Right atrium auricular region (tissue), 2 donors: ENCODE measurements at places on chromosomes 12 and 14. TPM values are rescaled to one million over a fixed set of nuclear protein-coding genes. Genes with fewer than 3 reads are reported as not detected.

DNA sequence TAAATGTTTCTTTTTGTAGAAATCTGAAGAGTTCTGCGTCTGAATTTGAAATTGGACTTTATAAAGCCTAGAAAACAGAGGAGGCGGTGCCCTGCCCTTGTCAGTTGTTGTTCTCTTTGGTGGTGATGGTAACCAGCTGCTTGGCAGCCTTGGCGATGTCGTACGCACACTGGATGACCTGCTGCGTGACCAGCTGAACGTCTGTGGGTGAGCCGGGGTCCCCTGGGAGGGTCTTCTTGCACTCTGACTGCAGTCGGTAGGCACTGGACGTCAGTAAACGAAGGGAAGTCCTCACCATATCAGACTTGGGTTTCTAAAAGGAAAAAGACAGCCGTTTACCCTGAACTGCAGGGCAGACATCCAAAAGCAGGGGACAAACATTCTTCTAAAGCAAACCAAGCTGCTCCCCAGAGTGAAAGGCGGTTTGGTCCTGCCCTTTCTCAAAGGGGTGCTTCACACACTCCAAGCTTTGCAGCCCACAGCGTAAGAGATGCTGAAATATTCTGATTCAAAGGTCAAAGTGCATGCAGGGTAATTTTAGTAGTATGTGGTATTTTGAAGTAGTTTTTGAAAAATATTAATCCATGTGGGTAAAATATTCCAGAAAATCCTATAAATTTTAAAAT is 32.9 kb downstream of the TCHP start:
- DNase-seq, result peak; percentile 88

DNA sequence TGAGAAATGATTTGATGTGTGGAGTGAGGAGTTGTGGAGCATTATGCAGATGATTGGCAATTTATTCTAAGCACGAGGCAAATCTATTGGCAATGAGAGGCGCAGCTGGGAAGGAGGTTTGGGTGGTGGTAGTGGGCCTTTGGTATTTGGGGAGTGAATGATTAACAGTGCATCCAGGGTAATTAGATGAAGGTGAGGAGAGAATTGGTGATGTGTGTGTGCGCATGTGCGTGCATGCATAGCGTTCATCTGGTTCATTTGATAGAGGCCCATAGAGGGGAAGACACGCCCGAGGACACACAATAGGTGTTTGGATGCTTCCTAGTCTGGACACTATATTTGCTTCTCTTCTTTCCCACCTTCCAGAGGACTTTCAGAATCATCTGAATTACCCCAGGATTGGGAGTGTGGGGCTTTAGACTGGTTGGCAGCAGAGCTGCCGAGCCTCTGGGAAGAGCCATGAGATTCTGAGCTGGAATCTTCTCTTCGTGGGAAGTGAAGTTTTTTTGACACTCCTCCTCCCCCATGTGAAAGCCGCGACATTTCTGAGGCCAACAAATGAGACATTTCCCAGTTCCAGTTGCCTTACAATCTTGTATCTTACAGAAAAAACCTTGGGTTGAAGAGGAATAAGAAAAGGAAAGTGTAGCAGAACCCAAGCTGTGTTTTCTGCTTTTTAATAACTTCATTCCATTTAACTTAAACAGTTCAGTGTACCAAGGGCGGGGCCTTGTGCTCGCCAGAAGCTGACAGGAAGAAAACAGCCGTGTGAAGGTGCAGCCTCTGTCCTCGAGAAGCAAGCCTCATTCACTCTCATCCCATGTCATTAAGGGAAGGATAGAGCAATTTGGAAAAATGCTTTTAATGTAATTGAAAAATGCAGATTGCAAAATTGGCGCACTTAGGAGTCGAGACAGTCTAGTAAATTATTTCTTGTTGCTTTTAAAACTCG is 65.2 kb downstream of the SLC25A47 start:
- no peak for DNase-seq

DNA sequence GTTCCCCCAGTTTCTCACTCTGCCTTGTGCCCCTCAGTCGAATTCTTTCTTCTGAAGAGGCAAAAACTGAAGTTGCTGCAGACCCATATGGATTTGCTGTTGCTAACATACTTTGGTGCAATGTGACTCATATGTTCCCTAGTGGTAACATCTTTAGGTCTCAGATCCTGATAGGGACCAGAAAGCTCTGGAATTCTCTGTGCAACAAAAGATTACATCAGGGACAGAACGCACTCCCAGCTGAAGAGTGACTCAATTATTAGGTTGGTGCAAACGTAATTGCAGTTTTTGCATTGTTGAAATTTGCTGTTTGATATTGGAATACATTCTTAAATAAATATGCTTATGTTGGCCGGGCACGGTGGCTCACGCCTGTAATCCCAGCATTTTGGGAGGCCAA is 8.2 kb upstream of the DHRS2 start:
- no peak for DNase-seq

DNA sequence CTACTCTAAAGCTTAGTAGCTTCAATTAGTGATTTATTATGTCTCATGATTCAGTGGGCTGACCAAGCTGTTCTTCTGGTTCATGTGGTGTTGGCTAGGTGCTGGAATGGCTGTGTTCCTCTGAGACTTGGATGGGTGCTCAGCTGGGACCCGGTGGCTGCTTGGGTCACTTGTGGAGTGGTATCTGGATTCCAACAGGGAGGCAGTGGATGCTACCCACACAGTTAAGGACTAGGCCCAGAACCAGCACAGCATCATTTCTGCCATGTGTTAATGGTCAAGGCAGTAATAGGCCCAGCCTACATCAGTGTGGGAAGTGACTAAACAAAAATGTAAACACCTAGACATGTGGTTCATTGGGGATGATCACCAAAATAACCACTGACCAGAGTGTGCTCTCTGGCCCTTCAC is 72.2 kb downstream of the FGD4 start:
- no peak for DNase-seq

DNA sequence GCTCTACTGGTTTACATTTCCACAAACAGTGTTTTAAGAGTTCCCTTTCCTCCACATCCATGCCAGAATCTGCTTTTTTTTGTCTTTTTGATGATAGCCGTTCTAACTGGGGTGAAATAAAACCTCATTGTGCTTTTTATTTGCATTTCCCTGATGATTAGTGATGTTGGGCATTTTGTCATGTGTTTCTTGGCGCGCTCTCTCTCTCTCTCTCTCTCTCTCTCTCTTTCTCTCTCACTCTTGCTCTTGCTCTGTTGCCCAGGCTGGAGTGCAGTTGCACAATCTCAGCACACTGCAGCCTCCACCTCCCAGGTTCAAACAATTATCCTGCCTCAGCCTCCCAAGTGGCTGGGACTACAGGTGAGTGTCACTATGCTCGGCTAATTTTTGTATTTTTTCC is 9.6 kb upstream of the MIS18BP1 start:
- no peak for DNase-seq

- DNase-seq, result no peak
Observed at GRCh38 chr12:25054076-25054782, 105.3 kb upstream of the BCAT1 start.

DNA sequence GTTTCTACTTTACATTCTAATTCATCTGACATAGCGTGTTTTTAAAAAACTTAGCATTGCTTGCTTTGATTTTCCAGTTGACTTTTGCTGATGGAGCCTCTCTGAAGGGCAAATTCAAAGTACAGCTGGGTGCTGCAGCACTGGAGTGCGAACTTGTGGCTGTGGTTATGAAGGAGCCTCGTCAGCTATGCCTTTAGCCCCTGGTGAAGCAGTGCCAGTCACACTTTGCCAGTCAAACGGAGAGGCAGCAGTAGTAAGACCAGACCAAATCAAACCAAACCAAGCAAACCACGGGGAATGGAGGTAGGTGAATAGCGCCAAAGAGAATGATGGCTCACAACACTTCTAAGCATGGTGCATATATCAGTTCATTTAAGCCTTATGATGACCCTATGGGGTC is 15.1 kb upstream of the SLC38A2 start:
- DNase-seq, result no peak

Gene CLEC14A
- total RNA-seq, result 44.6 TPM

DNA sequence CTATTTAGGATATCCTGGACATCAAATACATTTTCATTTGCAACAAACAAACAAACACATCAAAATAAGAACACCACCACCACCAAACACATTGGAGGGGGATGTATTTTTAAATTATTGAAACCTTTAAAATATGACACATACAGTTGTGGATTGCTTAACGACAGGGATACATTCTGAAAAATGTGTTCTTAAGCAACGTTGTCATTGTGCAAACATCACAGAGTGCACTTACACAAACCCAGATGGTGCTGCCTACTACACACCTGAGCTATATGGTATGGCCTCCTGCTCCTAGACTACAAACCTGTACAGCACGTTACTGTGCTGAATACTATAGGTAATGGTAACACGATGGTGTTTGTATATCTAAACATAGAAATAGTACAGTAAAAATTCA is 19.4 kb downstream of the PYGL start:
- DNase-seq, result no peak

DNA sequence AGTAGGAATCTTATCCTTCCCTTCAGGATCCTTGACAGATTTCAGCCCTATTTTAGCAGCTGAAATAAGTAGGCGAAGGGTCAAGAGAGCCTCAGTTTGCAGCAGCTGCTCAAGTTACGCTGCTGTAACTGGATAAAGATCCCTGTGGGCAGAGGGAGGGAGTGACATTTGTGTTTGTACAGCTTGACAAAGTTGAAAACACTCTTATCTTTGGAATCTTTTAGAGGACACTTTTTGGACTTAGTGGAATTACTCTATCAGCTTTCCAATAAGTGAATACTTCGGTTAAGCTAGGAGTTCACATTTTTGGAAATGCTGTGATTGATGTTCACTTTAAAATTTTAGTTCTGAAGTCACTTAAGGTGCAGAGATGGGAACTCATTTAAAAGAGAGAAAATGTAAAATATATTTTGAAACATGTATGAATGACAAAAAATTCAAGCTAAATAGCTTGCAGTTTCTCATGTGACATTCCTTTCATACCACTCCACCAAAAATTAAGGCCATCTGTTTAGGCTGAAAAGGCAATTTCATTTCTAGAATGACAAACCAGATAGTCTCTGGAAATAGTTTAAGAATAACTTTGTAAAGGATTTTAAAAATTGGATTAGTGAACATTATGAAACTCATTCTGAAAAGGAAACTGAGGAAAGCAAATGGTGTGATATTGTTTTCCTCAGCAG is 55.2 kb downstream of the SLC38A4 start:
- DNase-seq, result no peak

Gene HOXC11
- not detected for total RNA-seq

- no peak for DNase-seq
Observed at GRCh38 chr14:98840511-98840910, 431.5 kb downstream of the BCL11B start.

DNA sequence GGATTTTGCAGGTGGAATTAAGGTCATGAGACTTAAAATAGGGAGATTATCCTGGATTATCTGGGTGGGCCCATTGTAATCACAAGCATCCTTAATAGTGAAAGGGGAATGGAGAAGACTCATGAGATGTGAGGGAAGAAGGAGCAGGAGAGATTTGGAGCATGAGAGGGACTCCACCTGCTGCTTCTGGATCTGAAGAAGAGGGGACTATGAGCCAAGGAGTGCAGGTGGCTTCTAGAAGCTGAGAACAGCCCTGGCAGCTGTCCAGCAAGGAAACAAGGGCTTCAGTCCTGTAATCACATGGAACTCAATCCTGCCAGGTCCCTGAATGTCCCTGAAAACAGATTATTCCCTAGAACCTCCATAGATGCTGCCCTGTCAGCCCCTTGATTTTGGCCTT is 67.8 kb downstream of the PELI2 start:
- no peak for DNase-seq

Gene FIGNL2
- 0.19 TPM for total RNA-seq

- no peak for DNase-seq
Observed at GRCh38 chr14:52267501-52268278, at the start of gene PTGDR. Gene PTGDR, plus strand, starts transcription at chr14:52267698. Its CDS starts 117 bp downstream, at chr14:52267815.

GRCh38 chr14:51121096-51121495 is 26.2 kb upstream of the TRIM9 start:
- no peak for DNase-seq

DNA sequence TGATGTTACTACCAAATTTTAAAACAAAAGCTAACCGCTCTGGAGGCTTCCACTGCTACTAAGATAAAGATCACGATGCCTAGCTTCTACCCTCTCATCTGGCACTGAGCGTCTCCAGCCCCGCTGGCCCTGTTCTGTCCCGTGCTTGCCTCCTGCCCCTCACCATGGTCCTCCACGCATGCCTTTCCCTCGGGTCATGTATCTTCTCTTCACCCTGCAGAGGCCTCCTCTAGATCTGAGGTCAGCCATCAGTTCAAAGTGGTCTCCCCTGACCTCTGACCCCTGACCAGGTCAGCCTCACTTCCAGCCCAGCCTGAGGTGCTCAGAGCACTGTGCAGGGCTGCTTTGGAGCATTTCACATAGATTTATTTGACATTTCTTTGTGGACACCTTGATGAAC is 28.3 kb downstream of the ZNF664 start:
- DNase-seq, result no peak
